Ovary (tissue), 10 donors: ENCODE measurements at places on chromosomes 2 and 18. TPM values are rescaled to one million over a fixed set of nuclear protein-coding genes. Genes with fewer than 3 reads are reported as not detected.

DNA sequence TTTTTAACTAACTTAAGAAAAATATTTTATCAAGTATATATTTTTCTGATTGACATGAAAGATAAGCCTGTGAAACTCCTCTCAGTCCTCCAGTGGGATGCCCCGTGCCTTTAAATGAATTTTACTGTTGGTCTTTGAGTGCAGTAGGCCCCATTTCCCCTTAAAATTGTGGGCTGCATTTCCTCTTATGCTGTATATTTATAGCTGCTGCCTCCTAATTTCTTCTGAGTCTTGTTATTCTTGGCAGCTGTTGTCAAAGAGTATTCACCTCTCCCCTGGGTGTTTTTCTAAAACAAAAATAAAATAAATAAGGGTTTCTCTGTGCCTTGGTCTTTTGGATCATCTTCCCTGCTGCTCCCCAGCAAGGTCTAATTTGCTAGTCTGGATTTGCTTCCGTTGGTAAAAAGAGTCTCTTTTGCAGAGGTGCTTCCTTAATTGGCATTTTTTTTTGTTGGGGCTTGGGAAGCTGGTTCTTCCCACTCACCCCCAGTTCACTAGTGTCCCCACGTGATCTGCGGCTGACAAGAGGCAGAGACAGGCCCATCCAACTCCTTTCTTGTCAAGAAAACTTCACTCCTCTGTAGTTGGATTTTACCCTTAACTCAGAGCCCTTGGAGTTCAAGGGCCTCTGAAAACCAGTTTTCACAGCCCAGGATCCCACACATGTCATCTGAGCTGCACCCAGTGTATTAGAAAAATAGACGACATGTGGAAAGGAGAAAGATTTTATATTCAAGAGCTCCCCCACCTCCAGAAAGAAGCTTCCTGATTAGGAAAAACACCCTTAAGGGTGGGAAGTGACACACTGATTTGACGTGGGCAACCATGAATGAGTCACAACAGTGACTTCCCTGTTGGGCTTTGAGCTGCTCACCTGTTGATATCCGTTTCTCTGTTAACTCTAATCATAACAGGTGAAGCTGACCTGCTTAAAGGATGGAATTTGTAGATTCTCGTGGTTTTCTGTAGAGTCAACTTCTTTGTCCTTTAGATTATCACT lies 431.5 kb downstream of the DCDC2C start:
- no peak for DNase-seq
- no peak overlapping the region for H3K4me3 ChIP-seq
- H3K27ac ChIP-seq, result no peak overlapping the region

GRCh38 chr2:47221946-47222345 lies 66.8 kb upstream of the STPG4 start:
- DNase-seq, result no peak
- H3K27me3 ChIP-seq, result no peaks in the 10 kb centered on the region
- no peaks in the 10 kb centered on the region for H3K36me3 ChIP-seq
- no peak overlapping the region for H3K27ac ChIP-seq

DNA sequence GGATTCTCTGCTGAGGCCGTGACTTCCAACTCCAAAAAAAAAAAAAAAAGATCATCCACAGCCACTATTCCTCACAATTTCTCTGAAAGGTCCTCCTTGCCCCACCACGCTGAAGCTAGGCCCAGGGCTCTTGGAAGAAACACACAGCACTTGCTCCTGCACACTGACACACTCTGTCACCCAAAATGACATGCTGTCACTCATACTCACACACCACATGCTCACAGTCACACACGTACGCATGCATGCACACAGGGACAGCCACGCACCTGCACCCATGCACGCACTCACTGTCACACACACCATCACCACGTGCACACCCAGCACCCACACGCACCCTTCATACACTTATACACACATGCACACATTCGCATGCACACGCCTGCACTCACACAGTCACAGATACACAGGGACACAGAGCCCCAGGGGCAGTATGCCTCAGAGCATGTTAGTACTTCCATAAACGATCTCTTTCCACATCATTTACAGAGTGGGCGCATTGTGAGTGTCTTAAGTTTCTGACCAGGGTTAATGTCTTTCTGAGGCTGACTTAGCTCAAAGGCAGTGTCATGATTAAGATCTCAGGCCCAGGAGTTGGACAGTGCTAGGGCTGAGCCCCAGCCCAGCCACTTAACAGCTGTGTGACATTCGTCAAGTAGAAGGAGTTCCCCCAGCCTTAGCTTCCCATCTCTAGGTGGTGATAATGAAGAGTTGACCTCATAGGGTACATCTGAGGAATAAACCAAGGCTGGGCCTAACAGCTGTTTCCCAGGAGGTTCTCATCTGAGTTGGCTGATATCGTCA lies 93.4 kb downstream of the GLI2 start:
- DNase-seq, result no peak
- H3K36me3 ChIP-seq, result no peaks in the 10 kb centered on the region
- H3K4me3 ChIP-seq, result no peak overlapping the region

DNA sequence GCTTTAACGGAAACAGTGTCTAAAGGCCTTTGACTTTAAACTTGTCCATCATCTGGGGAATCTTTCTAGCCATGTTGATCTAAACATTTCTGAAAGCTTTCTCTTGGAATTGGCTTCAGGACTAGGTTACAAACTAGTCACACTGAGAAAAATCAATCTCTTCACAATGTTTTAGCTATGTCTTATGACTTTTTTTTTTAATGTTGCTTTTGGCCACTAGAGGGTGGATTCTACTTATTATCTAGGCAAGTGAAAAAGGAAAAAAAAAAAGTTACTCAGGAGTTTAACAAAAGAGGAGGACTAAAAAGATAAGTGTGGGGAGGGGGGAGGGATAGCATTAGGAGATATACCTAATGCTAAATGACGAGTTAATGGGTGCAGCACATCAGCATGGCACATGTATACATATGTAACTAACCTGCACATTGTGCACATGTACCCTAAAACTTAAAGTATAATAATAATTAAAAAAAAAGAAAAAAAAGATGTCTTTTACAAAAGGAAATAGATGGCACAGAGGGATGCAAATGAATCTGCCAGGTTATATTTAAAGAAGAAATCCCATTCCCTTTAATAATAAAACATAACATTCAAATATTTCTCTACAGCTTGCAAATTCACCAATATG lies 160.4 kb upstream of the PID1 start:
- no peaks in the 10 kb centered on the region for H3K27me3 ChIP-seq
- DNase-seq, result no peak
- no peak overlapping the region for H3K4me3 ChIP-seq
- no peaks in the 10 kb centered on the region for H3K36me3 ChIP-seq

GRCh38 chr2:213995400-213996105 lies 415.3 kb upstream of the VWC2L start:
- no peak overlapping the region for H3K4me3 ChIP-seq
- H3K27me3 ChIP-seq, result no peaks in the 10 kb centered on the region
- no peaks in the 10 kb centered on the region for H3K4me1 ChIP-seq
- no peak for DNase-seq
- H3K27ac ChIP-seq, result no peak overlapping the region

DNA sequence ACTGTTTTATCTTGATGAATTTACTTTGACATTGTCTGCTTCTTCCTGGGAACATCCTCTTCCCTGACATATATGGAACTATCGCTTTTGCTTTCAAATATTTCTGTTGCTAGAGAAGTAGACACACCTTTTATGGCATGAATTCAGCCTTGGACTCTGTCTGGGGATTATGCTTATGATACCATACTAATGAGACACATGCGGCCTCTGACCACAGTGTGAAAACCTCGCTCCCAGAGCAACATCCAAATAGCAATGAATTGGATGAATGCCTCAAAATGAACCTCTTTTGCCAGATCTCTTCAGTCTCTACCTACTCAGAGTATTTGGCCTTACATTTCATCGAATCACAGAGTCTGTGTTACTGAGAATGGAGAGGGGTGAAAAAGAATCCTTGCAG lies 70.9 kb downstream of the PIEZO2 start:
- DNase-seq, result no peak
- H3K27ac ChIP-seq, result no peak overlapping the region
- no peak overlapping the region for H3K4me3 ChIP-seq
- no peaks in the 10 kb centered on the region for H3K36me3 ChIP-seq
- no peaks in the 10 kb centered on the region for H3K4me1 ChIP-seq
- no peaks in the 10 kb centered on the region for H3K27me3 ChIP-seq

GALNT14 gene
- total RNA-seq, result 1.1 TPM

IL18R1 gene
- 3.1 TPM for total RNA-seq

DYSF gene
- total RNA-seq, result 3.4 TPM
